ENCODE measurements at places on chromosomes 2 and 18. TPM values are rescaled to one million over a fixed set of nuclear protein-coding genes. Genes with fewer than 3 reads are reported as not detected.
A peak's percentile ranks its signal among the peaks of the same experiment; 100 is the strongest.

GRCh38 chr18:7272311-7273049 is 41.6 kb downstream of the LRRC30 start:
- peaks cover 25% of the 10 kb centered on the region for H3K4me1 ChIP-seq
- peak overlapping the region; percentile 87 for H3K27ac ChIP-seq
- H3K4me3 ChIP-seq = peak overlapping the region; percentile 39
- no peaks in the 10 kb centered on the region for H3K27me3 ChIP-seq

DNA sequence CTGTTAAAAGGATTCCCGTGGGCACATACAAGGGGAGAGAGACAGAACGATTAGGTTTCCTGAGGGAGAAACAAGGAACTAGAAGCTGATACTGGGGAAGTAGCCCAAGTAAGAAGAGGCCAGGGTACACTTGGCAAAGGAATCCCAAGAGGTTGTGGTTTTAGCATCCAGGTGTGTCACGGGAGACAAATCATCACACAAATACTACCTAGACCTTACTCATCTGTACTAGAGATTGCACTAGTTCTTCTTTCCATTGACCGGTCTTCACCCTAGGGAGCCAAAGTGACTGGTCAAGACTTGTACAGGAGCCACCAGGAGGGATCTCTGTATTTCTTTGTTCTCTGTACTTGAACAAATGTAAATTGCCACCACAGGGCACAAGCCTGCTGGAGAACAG is 14.2 kb upstream of the NR4A2 start:
- H3K27me3 ChIP-seq = no peaks in the 10 kb centered on the region
- no peaks in the 10 kb centered on the region for H3K4me1 ChIP-seq
- H3K4me3 ChIP-seq = no peak overlapping the region
- H3K27ac ChIP-seq = no peak overlapping the region
- no peaks in the 10 kb centered on the region for H3K36me3 ChIP-seq

DNA sequence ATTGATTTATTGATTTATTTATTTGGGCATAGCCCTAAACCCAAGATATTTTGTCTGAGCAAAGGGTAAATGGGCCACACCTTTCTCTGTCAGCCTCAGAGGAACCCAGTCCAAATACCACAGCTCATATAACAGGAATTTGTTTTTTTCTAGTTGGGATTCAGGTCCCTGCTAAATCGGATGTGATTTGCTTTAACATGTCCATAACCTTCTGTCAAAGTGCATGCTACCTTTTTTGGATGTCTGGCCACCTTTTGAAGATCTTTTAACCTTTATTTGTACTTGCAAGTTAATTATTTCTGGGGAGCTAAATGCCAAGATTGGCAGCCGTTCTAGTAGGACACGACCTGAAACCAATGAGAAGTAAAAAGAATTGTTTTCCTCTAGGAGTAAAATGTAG is 303.2 kb upstream of the UBE2E3 start:
- peaks cover 4% of the 10 kb centered on the region for H3K27me3 ChIP-seq
- H3K4me3 ChIP-seq = no peak overlapping the region
- no peak overlapping the region for H3K27ac ChIP-seq
- no peak for DNase-seq

DNA sequence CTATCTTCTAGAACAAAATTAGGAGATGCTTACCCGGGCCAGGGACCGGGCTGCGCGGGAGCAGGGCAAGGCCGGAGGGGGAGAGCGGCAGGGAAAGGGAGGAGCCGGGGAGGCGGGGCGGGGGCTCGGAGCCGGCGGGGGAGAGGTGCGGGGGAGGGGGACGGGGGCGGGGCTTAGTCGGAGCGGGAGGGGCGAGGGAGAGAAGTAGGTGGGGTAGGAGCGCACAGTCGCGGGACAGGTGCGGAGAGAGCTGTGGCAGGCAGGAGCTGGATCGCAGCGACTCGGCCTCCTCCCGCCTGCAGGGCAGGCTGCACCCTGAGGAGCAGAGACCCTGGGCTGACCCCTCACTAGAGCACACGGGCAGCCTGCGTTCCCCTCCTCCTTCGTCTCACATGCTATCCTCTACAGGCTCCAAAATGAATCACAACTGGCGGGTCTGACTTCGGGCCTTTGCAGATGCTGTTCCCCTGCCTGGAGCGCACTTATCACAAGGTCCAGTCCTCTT is 290.3 kb downstream of the CELF4 start:
- H3K4me3 ChIP-seq = no peak overlapping the region
- H3K4me1 ChIP-seq = no peaks in the 10 kb centered on the region
- no peak overlapping the region for H3K27ac ChIP-seq
- no peak for DNase-seq
- H3K36me3 ChIP-seq = no peaks in the 10 kb centered on the region
- peaks cover 65% of the 10 kb centered on the region for H3K27me3 ChIP-seq

DNA sequence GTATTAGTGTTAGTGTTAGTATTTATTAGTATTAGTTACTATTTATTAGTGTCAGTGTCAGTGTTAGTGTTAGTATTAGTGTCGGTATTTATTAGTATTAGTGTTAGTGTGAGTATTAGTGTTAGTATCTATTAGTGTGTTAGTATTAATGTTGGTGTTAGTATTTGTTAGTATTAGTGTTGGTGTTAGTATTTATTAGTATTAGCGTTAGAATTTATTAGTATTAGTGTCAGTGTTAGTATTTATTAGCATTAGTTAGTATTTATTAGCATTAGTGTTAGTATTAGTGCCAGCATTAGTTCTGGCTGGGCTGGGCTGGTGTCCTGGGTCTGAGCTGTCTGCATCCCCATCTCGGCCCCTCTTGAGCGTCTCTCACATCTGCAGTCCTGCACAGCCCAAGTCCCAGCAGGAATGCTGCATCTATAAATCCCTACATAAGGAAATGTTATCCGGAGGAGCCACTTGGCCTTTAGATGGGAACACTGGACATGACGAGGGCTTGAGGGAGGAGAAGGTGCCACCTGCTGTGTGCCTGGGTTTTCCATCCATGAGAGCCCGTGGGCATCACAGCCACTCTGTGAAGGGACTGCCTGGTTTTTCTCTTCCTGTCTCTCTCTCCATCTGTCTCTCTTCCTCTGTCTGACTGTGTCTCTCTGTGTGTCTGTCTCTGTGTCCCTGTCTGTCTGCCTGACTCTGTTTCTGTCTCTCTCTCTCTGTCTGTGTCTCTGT is 33.6 kb downstream of the TWIST2 start:
- H3K27me3 ChIP-seq = peaks cover 5% of the 10 kb centered on the region
- no peak overlapping the region for H3K27ac ChIP-seq
- H3K4me1 ChIP-seq = no peaks in the 10 kb centered on the region
- H3K4me3 ChIP-seq = no peak overlapping the region

DNA sequence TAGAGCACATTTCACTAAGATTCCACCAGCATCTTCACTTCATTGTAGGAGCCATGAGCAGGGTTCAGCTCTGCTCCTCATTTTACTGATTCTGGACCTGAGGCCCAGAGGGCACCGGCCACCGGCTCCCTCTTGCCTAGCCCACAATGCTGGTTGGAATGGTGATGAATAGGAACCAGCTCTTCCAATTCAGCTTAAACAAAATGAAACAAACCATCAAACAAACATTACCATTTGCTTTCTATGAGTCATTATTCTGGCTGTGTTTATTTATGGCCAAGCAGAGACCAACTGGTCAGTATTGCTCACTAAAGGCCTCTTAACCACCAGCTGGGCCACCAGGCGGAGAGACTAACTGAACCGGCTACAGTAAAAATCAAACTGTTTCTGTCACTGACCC is 176.7 kb downstream of the MTX2 start:
- no peak overlapping the region for H3K27ac ChIP-seq
- DNase-seq = no peak
- H3K27me3 ChIP-seq = no peaks in the 10 kb centered on the region

DNA sequence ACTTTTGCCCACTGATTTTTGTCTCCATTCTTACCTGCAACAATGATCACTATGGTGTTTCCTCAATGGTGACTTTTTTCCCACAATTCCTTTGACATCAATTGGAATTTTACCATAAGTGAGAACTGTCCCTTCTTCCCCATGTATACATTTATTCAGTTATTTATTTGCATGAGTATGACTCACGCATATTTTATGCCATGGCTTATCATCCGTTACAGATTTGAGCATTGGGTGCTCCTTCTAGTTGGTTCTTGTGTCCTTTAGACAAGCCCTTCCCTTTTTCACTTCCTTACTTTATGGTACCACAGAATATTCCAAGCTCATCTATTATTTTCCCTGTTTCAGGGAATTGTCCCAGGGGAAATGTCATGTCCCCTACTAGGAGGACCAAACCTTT is 7.6 kb downstream of the COX5B start:
- H3K27me3 ChIP-seq = no peaks in the 10 kb centered on the region
- H3K4me1 ChIP-seq = no peaks in the 10 kb centered on the region
- no peak overlapping the region for H3K4me3 ChIP-seq

DNA sequence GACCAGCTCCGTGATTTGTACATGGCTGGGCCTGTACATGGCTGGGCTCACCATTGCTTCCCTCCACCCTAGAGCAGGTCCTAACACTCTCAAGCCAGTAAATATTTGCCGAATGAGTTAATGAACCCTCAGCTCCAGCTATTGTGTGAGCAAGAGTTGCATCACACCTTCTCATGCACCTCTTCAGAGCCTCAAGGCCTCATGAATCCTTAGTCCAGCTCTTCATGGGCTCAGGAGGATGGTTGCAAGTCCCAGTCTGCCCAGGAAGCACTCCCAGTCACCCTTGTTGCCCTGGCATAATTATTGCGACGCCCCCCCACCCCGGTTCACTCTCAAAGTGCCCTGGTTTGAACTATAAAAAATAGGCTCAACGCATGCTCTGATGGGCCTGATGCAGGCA is 30.1 kb upstream of the GNAL start:
- no peak for DNase-seq
- no peaks in the 10 kb centered on the region for H3K36me3 ChIP-seq
- H3K27ac ChIP-seq = no peak overlapping the region
- H3K4me3 ChIP-seq = no peak overlapping the region
- H3K27me3 ChIP-seq = peaks cover 12% of the 10 kb centered on the region
- no peaks in the 10 kb centered on the region for H3K4me1 ChIP-seq

GRCh38 chr2:160703648-160704585 is 210.3 kb upstream of the RBMS1 start:
- no peaks in the 10 kb centered on the region for H3K4me1 ChIP-seq
- no peaks in the 10 kb centered on the region for H3K36me3 ChIP-seq
- no peaks in the 10 kb centered on the region for H3K27me3 ChIP-seq
- H3K4me3 ChIP-seq = no peak overlapping the region
- H3K27ac ChIP-seq = no peak overlapping the region
- DNase-seq = peak; percentile 23

- no peaks in the 10 kb centered on the region for H3K36me3 ChIP-seq
- H3K27me3 ChIP-seq = no peaks in the 10 kb centered on the region
- H3K4me1 ChIP-seq = no peaks in the 10 kb centered on the region
These were observed 153.6 kb upstream of the ZNF804A start for GRCh38 chr2:184444623-184445223.

GRCh38 chr2:217206016-217206725 is 346.3 kb upstream of the TNP1 start:
- no peak for DNase-seq
- H3K36me3 ChIP-seq = no peaks in the 10 kb centered on the region
- no peak overlapping the region for H3K4me3 ChIP-seq

- peaks cover 18% of the 10 kb centered on the region for H3K4me1 ChIP-seq
- no peaks in the 10 kb centered on the region for H3K27me3 ChIP-seq
- DNase-seq = no peak
These were observed 70.8 kb downstream of the INPP4A start for GRCh38 chr2:98515250-98515991.

- H3K36me3 ChIP-seq = no peaks in the 10 kb centered on the region
- H3K27me3 ChIP-seq = no peaks in the 10 kb centered on the region
- no peak overlapping the region for H3K4me3 ChIP-seq
- no peak overlapping the region for H3K27ac ChIP-seq
These were observed 314.1 kb downstream of the STK39 start for GRCh38 chr2:167933097-167933814.

- H3K4me1 ChIP-seq = no peaks in the 10 kb centered on the region
- H3K4me3 ChIP-seq = no peak overlapping the region
- H3K27me3 ChIP-seq = no peaks in the 10 kb centered on the region
- no peak for DNase-seq
- H3K36me3 ChIP-seq = no peaks in the 10 kb centered on the region
- no peak overlapping the region for H3K27ac ChIP-seq
These were observed 26.0 kb downstream of the EFHD1 start for GRCh38 chr2:232659359-232659758.

DNA sequence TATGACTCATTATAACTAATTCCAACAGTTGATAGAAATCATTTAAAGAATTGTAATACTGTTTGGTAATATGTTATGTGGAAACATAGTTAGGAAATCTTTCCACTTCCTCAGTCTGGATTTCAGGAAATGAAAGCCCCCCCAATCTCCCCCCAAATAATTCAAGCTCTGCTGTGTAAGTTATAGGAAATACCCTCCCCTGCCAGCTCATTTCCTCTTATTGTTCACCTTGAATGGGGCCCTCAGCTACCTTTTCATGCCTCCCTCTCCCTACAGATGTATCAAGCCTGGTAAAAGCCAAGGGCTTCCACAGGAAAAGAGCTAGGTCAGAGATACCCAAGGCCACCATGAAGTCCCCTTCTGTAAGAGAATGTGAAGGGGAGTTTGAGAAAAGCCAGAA is 155.5 kb downstream of the CNTNAP5 start:
- no peaks in the 10 kb centered on the region for H3K36me3 ChIP-seq
- peak; percentile 23 for DNase-seq
- peaks cover 7% of the 10 kb centered on the region for H3K4me1 ChIP-seq
- H3K27ac ChIP-seq = no peak overlapping the region
- no peak overlapping the region for H3K4me3 ChIP-seq

- peaks cover 55% of the 10 kb centered on the region for H3K4me1 ChIP-seq
- DNase-seq = peak; percentile 91
- no peaks in the 10 kb centered on the region for H3K27me3 ChIP-seq
- no peaks in the 10 kb centered on the region for H3K36me3 ChIP-seq
- H3K27ac ChIP-seq = peak overlapping the region; percentile 76
These were observed 100.4 kb upstream of the LCLAT1 start for GRCh38 chr2:30346471-30347169.

DNA sequence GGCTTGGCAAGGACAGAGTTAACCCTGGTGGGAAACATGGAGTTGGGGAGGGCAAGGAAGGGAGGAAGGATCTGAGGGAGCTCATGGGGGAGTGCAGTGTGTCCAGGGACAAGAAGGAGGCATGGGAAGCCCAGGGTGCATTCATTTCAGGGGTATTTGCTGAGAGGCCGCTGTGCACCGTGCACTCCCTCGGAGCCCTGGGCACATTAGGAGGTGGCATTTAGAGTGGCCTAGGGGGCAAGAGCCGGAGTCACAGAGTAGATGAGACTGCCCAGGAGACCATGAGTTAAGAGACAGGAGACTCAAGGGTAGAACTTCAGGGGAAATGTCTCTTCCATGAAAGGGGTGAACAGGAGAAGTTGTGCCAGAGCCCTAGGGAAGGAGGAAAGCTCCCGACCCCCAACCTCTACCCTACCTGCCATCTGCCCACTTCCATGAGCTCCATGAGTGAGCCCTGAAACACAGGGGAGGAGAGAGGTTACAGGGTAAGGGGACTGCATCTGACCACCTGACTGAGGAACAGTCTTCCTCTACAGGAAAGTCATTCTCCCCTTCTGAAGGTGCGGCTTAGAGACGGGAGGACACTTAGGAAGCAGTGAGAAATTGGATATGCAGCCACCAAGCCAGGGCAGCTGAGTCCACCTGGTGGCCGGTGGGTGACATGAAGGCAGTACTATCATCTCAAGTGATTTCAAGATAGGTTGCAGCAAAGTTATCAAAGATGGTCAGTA is 58.5 kb upstream of the COPS8 start:
- no peak overlapping the region for H3K27ac ChIP-seq
- H3K4me1 ChIP-seq = no peaks in the 10 kb centered on the region
- no peaks in the 10 kb centered on the region for H3K27me3 ChIP-seq
- H3K36me3 ChIP-seq = no peaks in the 10 kb centered on the region

The MC2R gene
- total RNA-seq = not detected

The MZT2B gene
- 527 TPM for total RNA-seq

The FBXO15 gene
- total RNA-seq = not detected

The VWA3B gene
- 0.62 TPM for total RNA-seq

The KLF7 gene
- total RNA-seq = 31.5 TPM

The GDF7 gene
- 0.10 TPM for total RNA-seq
